ENCODE measurements at places on chromosomes 12 and 14.

DNA sequence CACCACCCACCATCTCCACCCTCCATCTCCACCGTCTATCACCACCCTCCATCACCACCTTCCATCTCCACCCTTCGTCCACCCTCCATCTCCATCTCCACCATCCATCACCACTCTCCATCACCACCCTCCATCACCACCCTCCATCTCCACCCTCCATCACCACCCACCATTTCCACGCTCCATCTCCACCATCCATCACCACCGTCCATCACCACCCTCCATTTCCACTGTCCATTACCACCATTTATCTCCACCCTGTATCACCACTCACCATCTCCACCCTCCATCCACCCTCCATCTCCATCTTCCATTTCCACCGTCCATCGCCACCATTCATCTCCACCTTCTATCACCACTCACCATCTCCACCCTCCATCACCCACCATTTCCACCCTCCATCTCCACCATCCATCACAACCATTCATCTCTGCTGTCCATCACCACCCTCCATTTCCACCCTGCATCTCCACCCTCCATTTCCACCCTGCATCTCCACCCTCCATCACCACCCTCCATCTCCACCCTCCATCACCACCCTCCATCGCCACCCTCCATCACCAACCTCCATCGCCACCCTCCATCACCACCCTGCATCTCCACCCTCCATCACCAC is 6.1 kb upstream of the CEP170B start:
- DNase-seq, result no peak

DNA sequence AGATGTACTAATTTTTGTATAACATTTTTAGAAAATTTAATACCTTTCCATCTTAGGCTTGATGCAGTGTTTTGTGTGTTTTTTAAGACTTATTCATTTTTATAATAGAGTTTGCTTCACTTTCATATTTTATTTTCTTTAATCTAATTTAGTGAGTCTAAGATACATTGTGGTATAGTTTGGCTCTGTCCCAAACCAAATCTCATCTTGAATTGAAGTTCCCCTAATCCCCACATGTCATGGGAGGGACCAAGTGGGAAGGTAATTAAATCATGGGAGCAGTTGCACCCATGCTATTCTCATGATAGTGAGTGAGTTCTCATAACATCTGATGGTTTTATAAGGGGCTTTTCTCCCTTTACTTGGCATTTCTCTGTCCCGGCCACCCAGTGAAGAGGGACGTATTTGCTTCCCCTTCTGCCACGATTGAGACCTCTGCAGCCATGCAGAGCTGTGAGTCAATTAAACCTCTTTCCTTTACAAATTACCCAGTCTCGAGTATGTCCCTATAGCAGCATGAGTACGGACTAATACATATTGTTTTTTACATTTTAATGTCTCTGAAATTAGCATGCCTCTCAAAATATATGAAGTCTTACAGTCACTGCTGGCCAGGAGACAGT is 34.9 kb downstream of the GABARAPL1 start:
- no peak for DNase-seq

- no peak for DNase-seq
These were observed 2.5 kb downstream of the CCDC197 start for GRCh38 chr14:93999573-93999972.

DNA sequence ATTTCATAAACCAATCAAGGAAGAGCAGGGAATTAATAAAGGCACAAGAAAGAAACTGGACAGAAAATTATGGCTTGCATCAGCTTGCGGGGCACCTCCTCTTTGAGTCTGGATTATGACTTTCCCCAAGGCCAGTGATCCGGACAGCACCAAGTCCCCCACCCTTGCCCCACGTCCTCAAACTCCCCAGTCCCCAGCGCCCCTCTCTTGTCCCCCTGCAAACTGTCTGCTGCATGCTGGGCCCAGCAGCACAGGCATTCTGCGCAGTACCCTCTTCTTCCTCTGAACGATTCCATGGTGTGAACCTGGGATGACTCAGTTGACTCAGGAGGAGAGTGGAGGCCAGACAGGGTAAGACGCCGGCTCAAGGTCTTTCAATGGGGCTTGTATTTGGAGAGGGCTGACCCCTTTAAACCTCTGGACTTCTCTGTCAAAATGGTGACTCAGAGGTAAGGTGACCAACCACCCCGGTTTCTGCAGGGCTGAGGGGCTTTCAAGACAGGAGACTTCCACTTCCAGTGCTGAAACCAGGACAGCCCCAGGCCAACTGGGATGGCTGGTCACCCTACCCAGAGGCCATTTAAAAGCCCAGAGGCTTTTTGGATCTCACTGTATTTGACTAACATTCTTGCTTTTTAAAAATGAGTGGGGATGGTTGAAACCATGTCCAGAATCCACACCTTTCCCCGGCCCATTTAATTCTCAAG is 13.5 kb downstream of the C14orf132 start:
- DNase-seq, result no peak

- no peak for DNase-seq
These were observed 46.1 kb upstream of the MMP17 start for GRCh38 chr12:131782061-131782460.

DNA sequence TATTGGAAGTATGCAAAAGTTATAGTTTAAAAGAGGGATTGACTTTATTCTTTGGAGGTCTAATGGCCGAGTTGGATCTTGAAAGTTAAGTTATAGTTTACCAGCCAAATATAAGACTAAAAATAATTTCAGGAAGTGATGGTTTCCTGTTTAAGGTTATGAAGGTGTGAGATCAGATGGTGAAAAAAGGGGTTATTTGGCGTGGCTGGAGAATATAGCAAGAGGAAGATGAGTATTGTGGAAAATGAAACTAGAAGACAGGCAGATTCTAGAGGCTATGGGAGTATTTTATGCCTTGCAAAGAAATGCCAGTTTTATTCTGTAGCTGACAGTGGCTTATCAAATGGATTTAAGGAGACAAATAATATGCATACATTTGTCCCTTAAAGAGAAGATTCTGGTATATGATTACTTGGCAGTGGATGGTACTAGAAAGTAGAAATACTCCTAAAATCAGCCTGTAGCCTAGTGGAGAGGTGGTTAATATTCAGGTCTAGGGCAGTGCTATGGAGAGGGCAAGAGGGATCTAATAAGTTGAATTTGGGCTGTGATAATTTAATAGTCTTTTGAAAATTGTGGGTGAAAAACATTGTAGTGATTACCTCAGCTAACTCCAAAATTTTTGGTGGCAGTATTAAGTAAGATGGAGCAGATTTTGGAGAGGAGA is 1091.8 kb upstream of the ATXN7L3B start:
- DNase-seq, result no peak

DNA sequence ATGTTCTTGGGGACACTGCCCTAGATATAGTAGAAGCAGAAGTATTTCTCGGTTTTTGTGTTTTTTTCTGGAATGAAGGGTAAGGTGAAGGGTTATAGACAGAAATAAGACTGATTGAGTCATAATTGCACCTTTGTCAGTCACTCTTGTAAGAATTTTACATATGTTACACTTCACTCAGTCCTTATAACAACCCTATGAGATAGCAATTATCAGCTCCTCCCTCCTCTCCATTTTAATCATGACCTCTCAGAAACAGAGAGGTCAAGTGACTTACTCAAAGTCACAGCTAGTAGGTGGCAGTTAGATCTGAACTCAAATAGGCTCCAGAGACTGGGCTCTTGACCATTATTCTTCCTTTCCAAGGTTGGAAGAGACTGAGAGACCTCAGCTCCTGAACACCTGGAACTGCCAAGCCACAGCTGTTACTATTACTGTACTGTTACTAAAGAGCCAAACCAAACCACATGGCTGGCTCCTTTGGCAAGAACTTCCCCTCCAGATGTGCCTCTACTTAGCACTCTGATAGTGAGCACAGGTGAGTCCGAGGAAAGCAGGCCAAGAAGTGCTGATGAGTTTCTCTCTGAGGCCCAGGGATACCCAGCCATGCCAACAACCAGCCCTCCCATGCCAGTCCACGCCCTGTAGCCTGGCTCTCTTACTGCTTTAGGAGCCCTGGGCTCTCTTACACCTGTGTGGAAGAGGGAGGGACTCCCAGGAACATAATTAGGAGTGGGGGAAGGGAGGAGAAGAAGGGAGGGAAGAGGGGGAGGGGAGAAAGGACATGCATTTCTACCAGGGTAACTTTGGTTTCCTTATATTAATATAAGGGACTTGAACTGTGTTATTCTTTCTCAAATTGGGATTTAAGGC is 121.3 kb downstream of the CRADD start:
- DNase-seq, result no peak

GRCh38 chr12:116539905-116540482 is 19.2 kb upstream of the MAP1LC3B2 start:
- DNase-seq, result peak; percentile 66

- DNase-seq, result peak; percentile 1
These were observed 407.8 kb upstream of the RGS6 start for GRCh38 chr14:71524320-71524982.

DNA sequence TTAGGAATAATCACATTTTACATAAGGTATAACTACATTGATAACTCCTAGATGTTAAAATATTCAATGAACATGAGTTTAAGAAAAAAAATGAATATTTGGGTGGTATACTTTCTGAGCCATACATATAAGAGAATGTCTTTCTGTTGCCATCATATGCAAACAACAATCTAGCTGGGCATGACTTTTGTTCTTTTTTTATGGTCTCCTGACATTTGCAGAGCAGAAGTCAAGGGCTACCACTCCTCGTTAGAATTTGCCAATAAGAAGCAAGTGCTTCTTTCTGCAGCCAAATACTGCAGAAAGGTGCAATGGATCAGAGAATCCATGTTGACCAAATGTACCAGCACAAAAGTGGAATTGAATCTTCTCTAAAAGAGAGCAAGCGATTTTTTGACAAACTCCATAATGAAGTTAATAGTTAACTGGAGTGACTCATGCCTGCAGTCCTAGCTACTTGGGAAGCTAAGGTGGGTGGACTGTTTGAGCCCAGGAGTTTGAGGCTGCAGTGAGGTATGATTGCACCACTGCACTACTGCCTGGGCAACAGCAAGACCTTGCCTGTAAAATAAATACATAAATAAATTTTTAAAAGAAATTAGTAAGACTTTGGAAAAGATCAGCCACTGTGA is 25.5 kb upstream of the CCDC91 start:
- peak; percentile 77 for DNase-seq

GRCh38 chr12:49348781-49349180 is 2.1 kb downstream of the DNAJC22 start:
- DNase-seq, result no peak

DNA sequence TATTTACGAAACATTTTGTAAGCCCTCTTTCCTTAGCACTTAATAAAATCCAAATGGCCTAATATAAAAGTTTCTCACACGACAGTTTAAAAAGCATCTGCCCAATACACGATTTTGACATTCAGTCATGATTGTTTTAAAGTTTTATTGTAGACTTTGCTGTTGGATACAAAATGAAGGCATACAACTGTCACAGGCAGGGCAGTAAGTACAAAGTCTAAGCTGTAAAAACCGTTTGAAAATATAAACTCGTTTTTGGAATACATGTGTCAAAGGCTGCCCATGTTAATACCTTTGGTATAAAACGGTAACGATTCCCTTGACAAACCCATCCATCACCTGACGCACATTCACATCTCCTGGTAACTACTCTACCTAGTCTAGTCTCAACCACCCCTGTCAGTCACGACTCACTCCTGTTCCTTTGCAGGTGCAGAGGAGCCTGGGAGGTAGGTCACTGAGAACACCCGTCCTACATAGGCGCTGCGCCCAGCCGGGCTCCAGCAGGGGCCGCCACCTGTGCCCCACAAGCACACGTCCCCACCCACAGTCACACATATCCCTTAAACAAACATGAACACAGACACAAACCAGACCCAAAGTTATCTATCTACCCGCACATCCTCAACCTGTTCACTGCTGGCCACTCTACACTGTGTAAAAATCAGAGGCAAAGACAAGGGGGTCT is 27.1 kb downstream of the KCTD10 start:
- DNase-seq, result no peak

DNA sequence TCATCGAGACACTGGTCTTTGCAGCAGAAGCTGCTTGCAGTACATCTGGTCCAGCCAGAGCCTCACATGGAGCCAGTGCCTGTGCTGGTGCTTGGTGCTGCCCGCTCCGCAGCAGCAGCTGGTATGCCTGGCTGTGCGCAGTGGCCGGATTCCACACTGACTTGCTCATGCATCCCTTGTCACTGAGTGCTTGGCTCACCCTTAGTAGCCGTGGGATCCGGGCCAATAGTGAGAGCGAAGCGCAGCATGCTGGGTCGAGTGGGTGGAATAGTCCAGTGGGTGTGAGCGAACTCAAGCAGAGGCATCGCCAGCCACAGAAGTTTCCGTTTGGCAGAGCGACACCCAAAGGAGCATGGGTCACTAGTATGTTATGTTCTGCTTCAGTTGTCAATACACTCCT is 10.1 kb upstream of the FBXO33 start:
- no peak for DNase-seq

DNA sequence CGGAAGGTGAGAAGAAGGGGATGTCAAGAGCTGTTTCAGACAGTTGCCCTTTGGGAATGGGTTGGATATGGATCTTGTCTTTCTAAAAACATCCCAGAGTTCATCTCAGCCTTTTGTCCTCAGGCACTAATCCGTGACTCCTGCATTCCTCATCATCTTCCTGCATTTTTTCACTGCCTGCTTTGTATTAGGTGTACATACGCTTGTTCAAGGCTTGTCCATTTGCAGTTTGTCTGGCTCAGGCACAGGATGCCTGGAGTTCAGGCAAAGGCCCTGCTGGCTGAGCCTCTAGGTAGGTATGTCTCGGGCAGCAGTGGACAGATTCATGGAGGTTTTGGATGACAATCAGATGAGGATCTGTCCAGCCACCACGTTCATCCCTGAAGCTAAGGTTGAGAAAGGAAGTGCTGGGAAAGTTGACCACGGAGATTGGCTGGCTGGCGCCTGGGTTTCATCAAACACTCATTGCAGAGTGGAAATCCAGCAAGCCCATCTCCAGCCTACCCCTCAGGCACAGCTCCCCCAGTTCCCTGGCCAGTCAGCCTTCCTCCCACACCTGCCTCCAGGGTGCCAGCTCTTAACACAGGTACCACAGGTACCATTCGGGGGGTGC is 12.4 kb upstream of the TMEM106C start:
- peak; percentile 33 for DNase-seq

- no peak for DNase-seq
These were observed 6.4 kb downstream of the SLC15A5 start for GRCh38 chr12:16271062-16271461.
